ENCODE measurements at places on chromosomes 11 and 22. TPM values are rescaled to one million over a fixed set of nuclear protein-coding genes. Genes with fewer than 3 reads are reported as not detected.

The TEAD1 gene
- 114 TPM for total RNA-seq

The FGF19 gene
- total RNA-seq, result not detected

The SHANK2 gene
- 0.34 TPM for total RNA-seq

The NNMT gene
- total RNA-seq, result 300 TPM

The MRGPRF gene
- not detected for total RNA-seq

The APOBEC3F gene
- total RNA-seq, result 3.5 TPM

The SPTY2D1 gene
- 10.1 TPM for total RNA-seq

Data from A375 (cell line).